Right lobe of liver (tissue), 6 donors: ENCODE measurements at places on chromosomes 16 and 17. TPM values are rescaled to one million over a fixed set of nuclear protein-coding genes. Genes with fewer than 3 reads are reported as not detected.

The PMFBP1 gene
- total RNA-seq: 0.19 TPM

DNA sequence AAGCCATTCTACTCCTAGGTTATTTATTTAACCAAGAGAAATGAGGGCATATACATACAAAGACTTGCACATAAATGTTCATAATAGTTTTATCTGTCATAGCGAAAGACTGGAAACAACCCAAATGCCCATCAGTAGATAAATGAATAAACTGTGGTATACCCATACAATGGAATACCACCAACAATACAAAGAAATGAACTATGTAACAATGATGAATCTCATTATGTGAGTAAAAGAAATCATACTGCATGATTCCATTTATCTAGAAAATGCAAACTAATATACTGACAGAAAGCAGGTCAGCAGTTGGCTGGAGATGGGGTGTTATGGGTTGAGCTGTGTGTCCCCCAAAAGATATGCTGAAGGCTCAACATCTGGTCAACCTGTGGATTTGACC, 57.3 kb downstream of the CEP95 start:
- peaks cover 13% of the 10 kb centered on the region for H3K36me3 ChIP-seq
- no peaks in the 10 kb centered on the region for H3K27me3 ChIP-seq
- no peak overlapping the region for H3K4me3 ChIP-seq
- no peaks in the 10 kb centered on the region for H3K4me1 ChIP-seq
- H3K27ac ChIP-seq: no peak overlapping the region

DNA sequence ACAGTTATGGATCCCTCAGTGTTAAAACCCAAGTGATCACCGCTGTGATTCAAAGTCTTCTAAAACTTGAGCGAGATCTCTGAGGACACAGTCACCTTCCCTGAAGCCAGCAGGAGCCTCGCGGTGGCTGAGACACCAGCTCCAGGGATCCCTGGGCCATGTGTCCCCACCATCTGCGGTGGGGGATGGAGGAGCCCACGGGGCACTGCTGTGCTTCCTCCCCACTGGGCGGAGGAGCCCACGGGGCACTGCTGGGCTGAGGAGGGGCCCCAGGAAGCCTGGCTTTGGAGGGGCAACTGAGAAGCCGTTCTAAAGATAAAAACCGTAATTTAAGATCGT, 65.7 kb upstream of the METRNL start:
- no peaks in the 10 kb centered on the region for H3K36me3 ChIP-seq
- no peak overlapping the region for H3K4me3 ChIP-seq
- no peaks in the 10 kb centered on the region for H3K4me1 ChIP-seq
- DNase-seq: no peak
- no peaks in the 10 kb centered on the region for H3K27me3 ChIP-seq

GRCh38 chr16:64580558-64580957, 541.3 kb downstream of the CDH11 start:
- no peak for DNase-seq
- H3K27me3 ChIP-seq: no peaks in the 10 kb centered on the region
- H3K4me1 ChIP-seq: no peaks in the 10 kb centered on the region
- no peak overlapping the region for H3K4me3 ChIP-seq
- no peak overlapping the region for H3K27ac ChIP-seq
- H3K36me3 ChIP-seq: no peaks in the 10 kb centered on the region

- no peak overlapping the region for H3K27ac ChIP-seq
- H3K4me3 ChIP-seq: no peak overlapping the region
- no peaks in the 10 kb centered on the region for H3K27me3 ChIP-seq
- no peak for DNase-seq
- no peaks in the 10 kb centered on the region for H3K4me1 ChIP-seq
These were observed 12.5 kb downstream of the C16orf90 start for GRCh38 chr16:3482659-3483241.
